ENCODE measurements at places on chromosomes 13 and 19.

- DNase-seq: no peak
Measured at GRCh38 chr13:34223984-34224383, 406.0 kb downstream of the RFC3 start.

DNA sequence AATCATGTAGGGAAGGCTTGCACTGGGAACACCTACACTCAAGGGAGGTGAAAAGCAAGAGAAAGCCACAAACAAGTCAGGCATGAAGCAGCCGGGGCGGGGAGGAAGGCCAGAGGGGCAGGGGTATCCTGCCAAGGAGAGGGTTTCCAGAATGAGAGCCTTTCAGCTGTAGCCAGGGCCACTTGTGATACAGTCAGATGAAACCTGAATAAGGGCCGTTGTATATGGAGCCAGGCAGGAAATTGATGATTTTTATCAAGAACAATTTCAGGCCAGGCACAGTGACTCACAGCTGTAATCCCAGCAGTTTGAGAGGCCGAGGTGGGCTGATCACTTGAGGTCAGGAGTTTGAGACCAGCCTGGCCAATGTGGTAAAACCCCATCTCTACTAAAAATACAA lies 4.4 kb downstream of the TRPM4 start:
- no peak for DNase-seq

DNA sequence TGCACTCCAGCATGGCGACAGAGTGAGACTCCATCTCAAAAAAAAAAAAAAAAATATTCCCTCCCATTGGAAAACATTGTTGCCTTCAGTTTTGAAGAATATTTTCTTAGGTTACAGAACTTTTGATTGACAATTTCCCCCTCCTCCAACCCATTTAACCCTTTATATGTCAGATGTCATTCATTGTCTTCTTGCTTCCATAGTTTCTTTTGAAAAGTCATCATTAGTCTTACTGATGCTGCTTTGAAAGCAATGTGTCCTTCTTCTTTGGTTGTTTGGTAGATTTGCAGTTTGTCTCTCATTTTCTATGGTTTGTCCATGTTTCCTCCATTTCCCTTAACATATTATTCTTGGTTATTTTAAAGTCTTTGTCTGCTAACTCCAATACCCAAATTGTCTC lies 25.4 kb downstream of the ZNF558 start:
- DNase-seq: no peak

GRCh38 chr19:41133260-41133659 lies 19.0 kb downstream of the CYP2F1 start:
- DNase-seq: no peak

GRCh38 chr19:32421589-32422361 lies 16.2 kb downstream of the DPY19L3 start:
- DNase-seq: no peak

GRCh38 chr19:8030960-8031359 lies 21.6 kb upstream of the CCL25 start:
- DNase-seq: no peak

DNA sequence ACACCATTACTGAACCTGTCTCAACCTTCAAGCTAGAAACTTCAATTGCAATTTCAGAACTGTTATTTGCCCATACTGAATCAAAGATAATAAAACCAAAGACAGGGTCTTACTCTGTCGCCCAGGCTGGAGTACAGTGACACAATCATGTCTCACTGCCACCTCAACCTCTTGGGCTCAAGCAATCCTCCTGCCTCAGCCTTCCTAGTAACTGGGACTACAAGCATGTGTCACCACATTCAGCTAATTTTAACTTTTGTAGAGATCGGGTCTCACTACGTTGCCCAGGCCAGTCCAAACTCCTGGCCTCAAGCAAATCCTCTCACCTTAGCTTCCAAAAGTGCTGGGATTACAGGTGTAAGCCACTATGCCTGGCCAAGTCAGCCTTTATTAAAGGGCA lies 143.4 kb downstream of the DIAPH3 start:
- no peak for DNase-seq

- DNase-seq: no peak
Measured at GRCh38 chr13:93151277-93151676, 75.3 kb upstream of the GPC6 start.

DNA sequence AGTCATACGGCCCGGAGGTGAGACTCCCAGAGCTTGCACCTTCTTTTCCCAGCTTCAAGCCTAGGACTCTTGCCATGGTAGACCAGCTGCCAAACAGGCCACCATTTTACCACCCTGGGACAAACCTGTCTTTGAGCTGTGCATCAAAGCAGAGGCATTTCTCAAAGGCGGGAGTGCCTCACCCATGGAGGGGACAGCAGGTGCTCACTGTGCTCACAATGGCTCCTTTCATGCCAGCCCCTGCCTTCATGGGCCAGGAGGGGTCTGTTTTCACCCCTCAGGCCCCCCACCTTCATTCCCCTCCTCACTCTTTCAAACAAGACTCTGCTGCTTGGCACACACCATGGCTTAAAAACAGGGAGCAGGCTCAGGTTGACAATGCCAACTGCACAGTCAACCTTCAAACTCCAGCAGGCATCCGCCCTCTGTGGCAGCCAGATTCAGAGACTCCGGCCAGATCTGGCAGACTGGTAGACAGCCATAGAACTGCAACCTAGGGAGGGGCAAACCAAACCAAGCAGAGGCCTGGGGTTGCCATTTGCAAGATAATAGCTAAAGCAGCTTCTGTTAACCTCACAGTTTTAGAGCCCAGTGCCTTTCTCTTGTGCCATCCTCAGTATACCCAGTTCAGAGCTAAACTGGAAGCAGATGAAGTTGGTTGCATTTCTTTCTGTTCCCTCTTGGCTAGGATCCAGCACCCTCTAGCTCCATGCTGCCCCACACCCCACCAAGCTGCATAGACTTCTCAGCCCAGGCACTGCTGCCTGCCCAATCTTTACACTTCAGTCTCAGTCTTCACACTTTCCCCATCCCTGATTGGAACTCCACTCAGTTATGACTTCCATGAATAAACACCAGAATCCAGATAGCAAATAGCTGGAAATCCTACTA lies 93.9 kb upstream of the SPATA13 start:
- DNase-seq: no peak

GRCh38 chr13:30126903-30127428 lies 180.4 kb downstream of the KATNAL1 start:
- DNase-seq: no peak

Measured in CD4-positive, alpha-beta T cell treated with Interleukin-21 for 1 hour (primary cell).